Hematopoietic multipotent progenitor cell treated with erythropoietin and hydrocortisone succinate and interleukin-3 and kit ligand, for 4 days (in vitro differentiated cells): ENCODE measurements at places on chromosomes 16 and 17.

GRCh38 chr16:52404546-52404945 lies 142.4 kb downstream of the TOX3 start:
- DNase-seq: no peak

DNA sequence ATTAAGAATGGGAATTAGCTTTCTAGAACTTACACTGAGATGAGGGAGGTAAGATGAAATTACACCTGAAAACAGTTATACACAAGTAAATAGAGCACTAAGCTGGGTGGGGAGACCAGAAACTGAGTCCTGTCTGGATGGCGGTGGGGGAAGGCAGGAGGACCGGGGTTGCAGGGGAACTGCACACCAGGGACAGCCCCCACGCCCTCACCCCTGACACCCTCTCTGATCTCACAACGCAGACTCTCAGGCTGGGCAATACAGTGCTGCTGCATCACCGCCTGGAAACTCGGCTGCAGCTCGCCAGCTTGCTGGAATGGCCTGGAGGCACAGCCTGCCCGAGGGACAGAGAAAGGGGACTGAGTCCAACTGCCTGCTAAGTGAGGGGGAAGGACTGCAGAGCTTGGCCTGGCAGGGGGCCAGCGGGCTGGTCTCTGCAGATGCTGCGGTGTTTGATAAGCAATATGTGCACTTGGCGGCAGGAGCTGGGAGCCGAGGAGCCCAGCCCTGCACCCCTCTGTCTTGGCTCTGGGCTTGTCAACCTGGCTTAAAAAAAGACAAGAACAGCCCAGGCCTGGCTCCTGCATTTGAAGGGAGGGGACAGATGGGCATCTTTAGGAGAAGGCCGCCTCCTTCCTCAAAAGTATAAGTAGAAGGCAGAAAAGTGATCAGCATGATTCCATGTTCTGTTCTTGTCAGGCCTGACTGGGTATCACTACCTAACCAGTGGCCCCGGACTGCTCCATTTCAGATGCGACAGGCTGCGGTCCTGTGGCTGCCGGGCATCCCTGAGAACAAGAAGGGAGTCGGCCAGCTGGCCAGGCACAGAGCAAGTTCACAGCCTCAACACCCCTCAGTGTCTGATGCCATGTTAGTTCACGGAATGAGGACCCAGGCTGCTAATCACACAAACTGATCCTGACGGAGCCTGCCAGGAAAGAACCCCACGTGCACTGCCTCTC lies 30.2 kb downstream of the SPHK1 start:
- DNase-seq: peak; percentile 98

GRCh38 chr17:61494325-61495160 lies 42.3 kb downstream of the TBX4 start:
- no peak for DNase-seq

- peak; percentile 91 for DNase-seq
Observed at GRCh38 chr17:28466521-28467048, 6.9 kb upstream of the SLC13A2 start.
